IPS DF 19.7 (cell line): ENCODE measurements at places on chromosomes 16 and 17.

GRCh38 chr16:13873835-13874438, 46.0 kb upstream of the ERCC4 start:
- DNase-seq, result peak; percentile 28

- DNase-seq, result no peak
Observed at GRCh38 chr16:64481497-64481896, 640.4 kb downstream of the CDH11 start.

DNA sequence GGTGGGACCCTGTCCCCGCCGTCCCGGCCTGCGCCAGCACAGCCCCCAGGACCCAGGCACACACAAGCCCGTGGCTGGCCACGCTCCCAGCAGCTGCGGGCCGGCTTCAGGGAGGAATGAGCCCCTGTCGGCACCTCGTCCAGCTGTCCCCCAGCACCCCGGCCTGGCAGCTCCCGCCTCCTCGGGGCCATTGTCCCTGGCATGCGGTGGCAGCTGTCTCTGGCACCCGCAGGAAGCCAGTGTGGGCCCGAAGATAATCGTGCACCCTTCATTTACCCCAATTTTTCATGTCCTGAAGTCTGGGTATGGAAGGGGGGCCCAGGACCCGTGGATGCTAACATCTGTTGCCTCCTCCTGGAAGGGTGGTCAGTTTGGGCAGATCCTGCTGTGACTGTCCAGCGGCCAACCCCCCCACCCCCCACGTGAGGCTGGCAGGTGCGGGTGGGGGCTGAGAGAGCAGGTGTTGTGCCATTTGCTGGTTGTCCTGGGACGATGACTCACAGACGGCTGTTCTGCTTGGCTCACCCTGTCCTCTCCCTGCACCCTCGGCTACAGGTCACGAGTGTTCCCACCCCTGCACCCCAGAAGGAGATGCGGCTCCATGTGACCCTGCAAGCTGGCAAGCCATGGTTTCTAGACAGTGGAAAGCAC, 4.0 kb upstream of the LMF1 start:
- no peak for DNase-seq

DNA sequence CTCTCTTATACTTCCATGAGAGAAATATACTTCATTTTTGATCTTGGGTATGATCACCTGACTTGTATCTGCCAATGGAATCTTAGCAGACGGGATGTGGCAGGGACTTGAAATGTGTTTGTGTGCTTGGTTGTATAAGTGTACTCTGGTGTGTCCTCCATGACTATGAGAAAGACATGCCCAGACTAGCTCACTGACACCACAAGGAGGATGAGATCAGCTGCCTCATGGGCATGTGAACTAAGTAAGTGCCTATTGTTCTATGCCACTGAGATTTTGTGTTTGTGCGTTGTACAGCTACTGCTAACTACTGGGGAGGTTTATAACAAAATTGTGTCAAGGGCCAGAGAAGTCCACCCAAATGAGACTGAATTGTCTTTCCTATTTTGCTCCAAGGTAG, 402.2 kb upstream of the SALL1 start:
- no peak for DNase-seq

- DNase-seq, result no peak
Observed at GRCh38 chr17:61015966-61016365, 338.3 kb downstream of the BCAS3 start.

GRCh38 chr17:70405492-70406220, 236.3 kb downstream of the KCNJ2 start:
- DNase-seq, result no peak

GRCh38 chr17:37676115-37676925, 33.1 kb upstream of the DDX52 start:
- DNase-seq, result no peak
